ENCODE measurements at places on chromosomes 1 and 21.

DNA sequence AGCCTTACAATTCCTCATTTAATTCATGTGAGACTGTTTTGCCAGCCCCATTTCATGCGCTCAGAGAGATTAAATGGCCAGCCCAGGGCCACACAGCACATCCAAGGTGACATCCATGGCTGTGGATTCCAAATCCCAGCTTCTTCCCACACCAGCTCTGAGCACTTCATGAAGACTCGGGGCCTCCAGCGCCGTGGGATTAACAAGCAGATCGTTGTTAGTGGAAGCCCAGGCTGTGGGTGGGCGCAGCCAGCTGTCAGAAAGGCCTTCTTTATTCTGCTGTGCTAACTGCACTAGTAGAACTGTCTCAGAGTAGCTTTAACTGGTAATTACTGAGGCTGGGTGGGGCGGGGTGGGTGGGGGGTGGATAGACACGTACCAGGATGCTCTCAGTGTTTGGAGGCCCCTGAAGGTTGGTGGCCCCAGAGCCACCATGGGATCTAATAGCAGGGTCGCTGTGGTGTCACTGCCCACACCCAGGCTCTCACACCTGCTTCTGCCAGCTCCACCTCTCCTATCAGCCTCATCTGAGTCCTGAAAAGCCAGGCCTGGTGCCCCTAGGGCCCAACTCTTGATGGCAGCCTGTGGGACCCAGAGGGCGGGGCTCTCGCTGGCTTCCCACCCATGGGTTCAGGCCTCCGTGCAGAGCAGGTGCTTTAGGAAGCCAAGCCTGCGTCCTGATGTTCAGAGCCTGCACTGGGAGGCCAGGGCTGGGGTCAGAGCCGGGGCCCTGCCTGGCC is 3.4 kb downstream of the BMP8A start:
- no peaks in the 10 kb centered on the region for H3K36me3 ChIP-seq
- no peak overlapping the region for H3K4me3 ChIP-seq
- H3K4me1 ChIP-seq = peaks cover 7% of the 10 kb centered on the region
- H3K27me3 ChIP-seq = peaks cover 22% of the 10 kb centered on the region
- DNase-seq = no peak

GRCh38 chr1:10734962-10735544 is 61.4 kb downstream of the CASZ1 start:
- no peak overlapping the region for H3K27ac ChIP-seq
- no peak for DNase-seq
- no peaks in the 10 kb centered on the region for H3K36me3 ChIP-seq
- peaks cover 16% of the 10 kb centered on the region for H3K27me3 ChIP-seq
- no peaks in the 10 kb centered on the region for H3K4me1 ChIP-seq

DNA sequence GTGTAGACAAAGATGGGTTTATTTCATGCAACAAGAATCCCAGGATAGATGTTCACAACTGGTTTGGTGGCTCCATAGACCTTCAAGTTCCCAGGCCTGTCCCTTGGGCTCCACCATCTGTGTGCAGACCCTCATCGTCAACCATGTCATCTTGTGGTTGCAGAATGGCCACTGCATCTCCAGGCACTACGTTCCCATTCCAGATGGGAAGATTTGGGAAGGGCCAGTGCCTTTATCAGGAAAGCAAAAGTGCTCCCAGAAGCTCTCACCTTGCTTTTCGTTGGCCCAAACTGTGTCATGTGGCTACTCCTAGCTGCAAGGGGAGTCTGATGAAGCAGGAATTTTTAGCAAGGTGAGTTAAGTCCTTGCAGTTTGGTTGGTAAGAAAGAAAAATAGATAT is 12.8 kb downstream of the TMCC2 start:
- H3K27me3 ChIP-seq = no peaks in the 10 kb centered on the region
- no peak overlapping the region for H3K27ac ChIP-seq
- no peak for DNase-seq
- peaks cover 14% of the 10 kb centered on the region for H3K4me1 ChIP-seq
- H3K4me3 ChIP-seq = no peak overlapping the region

- no peak overlapping the region for H3K27ac ChIP-seq
- H3K36me3 ChIP-seq = peaks cover 2% of the 10 kb centered on the region
- no peak for DNase-seq
- H3K4me3 ChIP-seq = peak overlapping the region; percentile 63
Measured at GRCh38 chr1:75614399-75614756, 3.5 kb upstream of the SLC44A5 start.

GRCh38 chr1:54302951-54303843 is 103.0 kb downstream of the SSBP3 start:
- no peak overlapping the region for H3K27ac ChIP-seq
- DNase-seq = no peak
- peaks cover 2% of the 10 kb centered on the region for H3K36me3 ChIP-seq
- no peak overlapping the region for H3K4me3 ChIP-seq
- no peaks in the 10 kb centered on the region for H3K27me3 ChIP-seq

DNA sequence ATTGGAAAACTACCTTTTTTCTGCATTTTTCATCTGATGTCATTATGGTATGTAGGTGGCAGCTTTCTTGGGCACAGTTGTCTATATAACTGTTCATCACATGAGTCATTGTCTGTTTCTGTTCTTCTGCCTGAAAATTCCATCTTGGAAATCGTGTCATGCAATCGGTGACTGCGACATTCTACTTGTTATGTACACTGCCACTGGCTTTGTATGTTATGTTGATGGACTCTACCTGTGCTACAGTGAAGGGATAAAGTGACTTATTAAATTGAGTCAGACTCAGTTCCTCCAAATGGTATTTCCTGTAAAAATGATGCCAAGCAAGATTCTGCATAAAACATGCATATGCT is 8.6 kb downstream of the SMAP2 start:
- H3K27ac ChIP-seq = peak overlapping the region; percentile 75
- H3K27me3 ChIP-seq = no peaks in the 10 kb centered on the region
- peaks cover 38% of the 10 kb centered on the region for H3K36me3 ChIP-seq
- peaks cover 74% of the 10 kb centered on the region for H3K4me1 ChIP-seq
- no peak for DNase-seq

- peaks cover 3% of the 10 kb centered on the region for H3K36me3 ChIP-seq
- no peak overlapping the region for H3K27ac ChIP-seq
- H3K4me3 ChIP-seq = no peak overlapping the region
- no peak for DNase-seq
- peaks cover 29% of the 10 kb centered on the region for H3K27me3 ChIP-seq
- no peaks in the 10 kb centered on the region for H3K4me1 ChIP-seq
Measured at GRCh38 chr1:107538502-107538901, 397.7 kb downstream of the NTNG1 start.

- H3K4me1 ChIP-seq = peaks cover 24% of the 10 kb centered on the region
- H3K4me3 ChIP-seq = no peak overlapping the region
- no peak for DNase-seq
- H3K27ac ChIP-seq = no peak overlapping the region
- H3K27me3 ChIP-seq = peaks cover 64% of the 10 kb centered on the region
Measured at GRCh38 chr1:31712068-31712467, 8.3 kb upstream of the COL16A1 start.

DNA sequence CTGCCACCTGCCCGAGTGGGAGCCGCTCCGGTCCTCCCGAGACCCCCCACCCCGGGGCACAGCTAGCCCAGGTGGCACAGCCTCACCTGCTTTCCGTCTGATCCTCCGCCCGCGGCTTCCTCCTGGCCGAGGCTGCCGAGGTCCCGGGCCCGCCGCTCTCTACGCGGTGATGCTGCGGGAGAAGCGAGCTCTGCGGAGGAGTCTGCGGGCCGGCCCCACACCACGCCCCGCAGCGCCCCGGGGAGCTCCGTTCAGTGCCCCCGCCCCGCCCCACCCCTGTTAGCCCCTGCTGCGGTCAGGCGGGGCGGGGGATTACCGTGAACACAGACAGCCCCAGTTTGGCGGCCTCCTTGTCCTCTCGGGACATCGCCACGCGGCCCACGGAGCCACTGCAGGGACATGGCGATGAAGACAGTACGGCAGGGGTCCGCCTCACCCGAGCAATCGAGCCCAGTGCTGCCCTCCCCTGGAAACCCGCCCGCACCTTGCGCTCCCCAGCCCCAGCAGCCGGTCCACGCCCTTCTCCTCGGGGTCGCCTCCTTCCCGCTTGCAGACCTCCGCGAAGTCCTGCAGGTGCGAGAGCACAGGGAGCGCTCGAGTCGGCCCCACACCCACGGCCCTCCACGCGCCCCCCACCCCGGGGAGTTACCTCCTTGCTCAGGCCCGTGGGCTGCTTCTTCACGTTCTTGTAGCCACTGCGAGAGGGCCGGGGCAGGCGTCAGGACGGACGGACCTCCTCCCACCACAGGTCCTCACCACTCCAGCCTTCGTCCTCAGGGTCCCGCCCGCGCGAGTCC is 933 bp downstream of the C1orf35 start:
- no peaks in the 10 kb centered on the region for H3K27me3 ChIP-seq
- peaks cover 25% of the 10 kb centered on the region for H3K4me1 ChIP-seq
- H3K36me3 ChIP-seq = peaks cover 60% of the 10 kb centered on the region
- H3K27ac ChIP-seq = peak overlapping the region; percentile 96
- peak overlapping the region; percentile 90 for H3K4me3 ChIP-seq

DNA sequence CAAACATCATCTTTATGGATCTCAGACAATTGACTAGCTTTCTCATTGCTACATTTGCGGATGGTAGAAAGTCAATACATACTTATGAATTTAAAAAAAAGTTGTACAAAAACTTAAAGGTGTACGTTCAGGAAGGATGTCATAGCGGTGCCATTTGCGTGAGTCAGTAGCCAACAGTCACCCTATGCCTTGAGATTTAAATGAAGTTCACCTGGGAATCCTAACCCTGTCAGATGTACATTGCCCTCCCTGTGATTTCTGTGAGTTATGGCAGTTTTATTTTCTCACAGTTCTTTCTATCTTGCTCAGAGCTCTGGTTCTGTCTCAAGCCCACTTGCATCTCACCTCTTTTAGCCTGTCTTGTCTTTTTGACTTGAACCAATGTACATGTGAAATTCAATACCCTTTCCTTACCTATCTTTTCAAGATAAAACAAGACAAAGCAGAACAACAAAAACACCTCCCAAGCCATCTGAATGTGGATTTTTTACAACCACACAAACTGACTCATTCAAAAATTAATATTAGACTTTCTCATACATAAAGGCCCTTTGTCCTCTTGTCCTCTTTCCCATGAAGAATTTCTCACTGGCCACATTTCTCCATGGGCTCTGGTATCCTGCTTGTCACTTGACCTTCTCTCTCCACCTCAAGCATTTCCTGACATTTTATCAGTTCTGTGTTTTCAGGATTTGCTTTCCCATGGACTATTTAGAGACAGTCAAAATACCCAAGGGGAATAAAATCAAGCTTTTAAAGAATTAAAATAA is 25.3 kb upstream of the ZNF697 start:
- no peak overlapping the region for H3K4me3 ChIP-seq
- H3K36me3 ChIP-seq = no peaks in the 10 kb centered on the region
- no peak for DNase-seq
- H3K27ac ChIP-seq = no peak overlapping the region
- peaks cover 69% of the 10 kb centered on the region for H3K27me3 ChIP-seq

DNA sequence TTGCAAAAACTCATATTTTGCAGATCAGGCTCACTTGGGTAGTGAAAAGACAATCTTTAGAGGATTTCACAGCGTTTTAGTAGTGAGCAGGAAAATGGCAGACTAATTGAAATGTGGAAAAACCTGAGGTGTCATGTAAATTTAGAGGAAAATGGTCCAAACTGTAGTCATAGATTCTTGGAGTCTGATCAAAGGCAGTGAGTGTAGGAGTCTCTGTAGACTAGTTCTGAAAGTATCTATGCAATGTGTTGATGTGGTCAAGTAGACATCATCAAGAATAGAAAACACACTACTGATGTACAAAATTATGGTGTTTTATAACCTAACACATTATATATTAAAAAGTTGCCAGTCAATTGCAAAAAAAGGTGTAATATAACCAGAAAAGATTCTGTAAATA is 143.2 kb upstream of the C1orf105 start:
- no peaks in the 10 kb centered on the region for H3K4me1 ChIP-seq
- no peak overlapping the region for H3K4me3 ChIP-seq
- H3K27ac ChIP-seq = no peak overlapping the region

DNA sequence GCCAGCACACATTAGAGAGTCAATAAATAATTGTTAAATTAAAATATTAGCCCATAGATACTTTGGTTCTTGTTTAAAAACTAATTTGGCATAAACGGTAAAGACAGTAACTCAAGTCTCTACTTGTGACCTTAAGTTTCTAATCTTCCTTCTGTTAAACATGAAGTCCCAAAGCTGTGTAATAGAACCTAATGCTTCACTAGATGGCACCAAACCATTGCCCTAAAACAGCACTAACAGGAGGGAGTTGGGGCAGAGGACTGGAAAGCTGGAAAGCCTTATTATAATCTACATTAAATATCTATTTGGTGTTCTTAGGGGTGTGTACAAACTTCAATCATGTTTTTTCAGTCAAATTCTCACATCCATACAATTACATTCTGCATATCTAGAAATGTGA is 176.7 kb downstream of the OLFM3 start:
- H3K36me3 ChIP-seq = no peaks in the 10 kb centered on the region
- H3K27ac ChIP-seq = no peak overlapping the region
- no peak for DNase-seq
- peaks cover 6% of the 10 kb centered on the region for H3K27me3 ChIP-seq

DNA sequence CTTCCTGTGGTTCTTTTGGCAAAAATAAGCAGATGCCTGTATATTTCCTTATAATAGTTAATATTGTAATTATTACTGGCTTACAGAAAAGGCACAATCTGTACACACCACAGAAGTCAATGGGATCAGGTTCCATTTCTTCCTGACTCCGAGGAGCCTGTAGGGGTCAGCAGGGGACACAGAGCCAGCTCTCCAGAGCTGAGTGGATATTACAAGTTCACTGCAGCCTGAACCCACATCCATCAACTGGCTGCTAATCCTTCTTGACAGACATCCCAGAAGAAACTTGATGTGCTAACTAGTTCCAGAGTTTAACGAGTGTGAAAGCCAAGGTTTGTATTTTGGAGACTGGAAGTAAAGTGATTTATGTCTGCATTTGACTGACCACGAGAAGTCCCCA is 203.8 kb downstream of the LMX1A start:
- DNase-seq = no peak
- H3K36me3 ChIP-seq = no peaks in the 10 kb centered on the region
- no peak overlapping the region for H3K27ac ChIP-seq
- no peaks in the 10 kb centered on the region for H3K27me3 ChIP-seq

DNA sequence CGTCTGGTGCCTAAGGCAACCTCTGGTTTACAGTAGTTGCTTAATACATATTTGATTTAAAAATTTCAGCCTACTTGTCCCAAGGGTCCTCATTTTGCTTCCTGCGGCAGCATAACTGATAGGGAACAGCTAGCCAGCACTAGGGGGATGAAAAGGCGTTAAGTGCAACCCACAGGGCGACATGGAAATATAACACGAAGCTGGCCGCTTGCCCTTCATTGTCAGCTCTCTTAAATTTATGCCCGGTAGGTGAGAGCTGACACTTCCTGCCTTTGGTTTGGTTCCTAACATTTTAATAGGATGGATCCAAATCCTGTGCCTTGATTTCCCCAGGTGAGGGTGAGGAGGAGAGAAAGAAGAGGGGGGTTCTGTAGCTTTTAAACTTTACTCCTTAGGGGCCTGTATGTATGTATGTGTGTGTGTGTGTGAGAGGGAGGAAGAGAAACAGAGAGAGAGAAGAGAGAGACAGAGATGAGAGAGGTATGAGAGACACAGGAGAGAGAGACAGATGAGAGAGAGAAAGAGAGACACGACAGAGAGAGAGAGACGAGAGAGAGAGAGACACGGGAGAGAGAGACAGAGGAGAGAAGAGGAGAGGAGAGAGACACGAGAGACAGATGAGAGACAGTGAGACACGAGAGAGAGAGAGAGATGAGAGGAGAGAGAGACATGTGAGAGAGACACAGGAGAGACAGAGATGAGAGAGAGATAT is 938 bp upstream of the ACTN2 start:
- H3K4me3 ChIP-seq = peak overlapping the region; percentile 59
- DNase-seq = no peak
- peaks cover 50% of the 10 kb centered on the region for H3K27me3 ChIP-seq
- no peak overlapping the region for H3K27ac ChIP-seq
- H3K4me1 ChIP-seq = peaks cover 20% of the 10 kb centered on the region
